ENCODE measurements at places on chromosomes 1 and 21. TPM values are rescaled to one million over a fixed set of nuclear protein-coding genes. Genes with fewer than 3 reads are reported as not detected.

Gene GPX7
- total RNA-seq, result 3.4 TPM

DNA sequence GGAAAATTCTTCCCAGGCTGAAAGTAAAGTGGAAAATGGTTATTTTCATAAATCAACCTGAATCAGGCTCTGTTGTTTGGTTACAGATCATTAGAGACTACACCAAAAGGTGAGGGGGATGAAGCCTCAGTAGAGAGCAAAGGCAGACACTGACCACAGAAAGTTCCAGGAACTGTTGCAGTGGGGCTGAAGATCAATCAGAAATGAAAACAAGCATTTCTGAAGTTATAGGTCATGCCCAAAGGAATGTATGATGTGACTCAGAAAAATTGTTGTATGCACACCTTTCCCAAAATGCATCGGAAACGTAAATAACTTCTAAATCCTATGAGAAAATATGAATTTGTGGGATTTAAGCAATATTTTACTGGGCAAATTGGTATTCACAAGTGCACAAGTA lies 63.3 kb downstream of the FYB2 start:
- no peak overlapping the region for H3K4me3 ChIP-seq
- no peaks in the 10 kb centered on the region for H3K27me3 ChIP-seq
- DNase-seq, result no peak

- no peaks in the 10 kb centered on the region for H3K36me3 ChIP-seq
- no peak overlapping the region for H3K4me3 ChIP-seq
- H3K27ac ChIP-seq, result peak overlapping the region; percentile 35
- no peaks in the 10 kb centered on the region for H3K27me3 ChIP-seq
- DNase-seq, result no peak
- peaks cover 12% of the 10 kb centered on the region for H3K4me1 ChIP-seq
Measured at GRCh38 chr1:59061876-59062275, 235.0 kb upstream of the FGGY start.

Gene PUM1
- total RNA-seq, result 35.5 TPM

Gene CYP4Z1
- total RNA-seq, result not detected

DNA sequence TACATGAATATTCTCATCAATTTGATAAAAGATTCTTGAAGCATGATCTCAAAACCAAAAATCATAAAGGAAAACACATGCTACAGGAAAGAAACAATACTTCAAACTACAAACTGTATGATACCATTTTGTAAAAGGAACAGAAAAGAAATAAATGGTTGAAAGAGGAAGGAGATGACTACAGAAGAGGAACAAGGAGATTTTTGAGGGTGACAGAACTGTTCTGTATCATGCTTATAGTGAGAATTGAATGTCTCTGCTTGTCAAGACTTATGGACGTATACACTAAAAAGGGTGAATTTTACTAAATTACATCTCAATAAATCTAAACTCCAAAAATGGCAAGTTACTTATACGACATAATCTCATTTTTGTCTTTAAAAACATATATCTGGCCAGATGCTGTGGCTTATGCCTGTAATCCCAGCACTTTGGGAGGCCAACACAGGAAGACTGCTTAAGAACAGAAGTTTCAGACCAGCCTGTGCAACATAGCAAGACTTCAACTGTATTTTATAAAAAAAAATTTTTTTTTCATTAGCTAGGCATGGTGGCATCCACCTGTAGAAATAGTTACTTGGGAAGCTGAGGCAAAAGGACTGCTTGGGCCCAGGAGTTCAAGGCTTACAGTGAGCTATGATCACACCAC lies 125.4 kb downstream of the EIF4G3 start:
- no peaks in the 10 kb centered on the region for H3K36me3 ChIP-seq
- H3K27ac ChIP-seq, result no peak overlapping the region
- DNase-seq, result no peak
- no peak overlapping the region for H3K4me3 ChIP-seq
- H3K27me3 ChIP-seq, result no peaks in the 10 kb centered on the region

Gene CD46
- total RNA-seq, result 101 TPM

DNA sequence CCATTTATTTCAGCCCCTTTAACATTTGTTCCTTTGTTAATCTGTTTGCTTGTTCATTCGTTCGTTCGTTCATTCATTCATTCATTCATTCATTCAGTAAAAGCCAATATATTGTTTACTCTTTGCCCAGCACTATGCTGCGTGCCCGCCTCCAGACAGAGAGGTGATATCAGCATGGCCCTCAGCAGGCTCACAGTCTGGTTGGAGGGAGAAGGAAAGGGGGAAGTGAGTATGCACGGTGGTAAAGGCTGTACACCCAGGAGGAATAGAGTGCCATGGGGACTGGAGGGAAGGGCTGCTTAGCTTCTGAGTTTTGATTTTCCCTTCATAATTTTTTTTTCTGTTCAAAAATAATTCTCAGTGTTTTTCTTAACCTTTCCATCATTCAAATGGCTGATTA lies 144.7 kb downstream of the NOS1AP start:
- no peak for DNase-seq
- H3K4me1 ChIP-seq, result peaks cover 17% of the 10 kb centered on the region
- H3K4me3 ChIP-seq, result no peak overlapping the region
- peak overlapping the region; percentile 43 for H3K27ac ChIP-seq
- no peaks in the 10 kb centered on the region for H3K36me3 ChIP-seq
- H3K27me3 ChIP-seq, result no peaks in the 10 kb centered on the region

DNA sequence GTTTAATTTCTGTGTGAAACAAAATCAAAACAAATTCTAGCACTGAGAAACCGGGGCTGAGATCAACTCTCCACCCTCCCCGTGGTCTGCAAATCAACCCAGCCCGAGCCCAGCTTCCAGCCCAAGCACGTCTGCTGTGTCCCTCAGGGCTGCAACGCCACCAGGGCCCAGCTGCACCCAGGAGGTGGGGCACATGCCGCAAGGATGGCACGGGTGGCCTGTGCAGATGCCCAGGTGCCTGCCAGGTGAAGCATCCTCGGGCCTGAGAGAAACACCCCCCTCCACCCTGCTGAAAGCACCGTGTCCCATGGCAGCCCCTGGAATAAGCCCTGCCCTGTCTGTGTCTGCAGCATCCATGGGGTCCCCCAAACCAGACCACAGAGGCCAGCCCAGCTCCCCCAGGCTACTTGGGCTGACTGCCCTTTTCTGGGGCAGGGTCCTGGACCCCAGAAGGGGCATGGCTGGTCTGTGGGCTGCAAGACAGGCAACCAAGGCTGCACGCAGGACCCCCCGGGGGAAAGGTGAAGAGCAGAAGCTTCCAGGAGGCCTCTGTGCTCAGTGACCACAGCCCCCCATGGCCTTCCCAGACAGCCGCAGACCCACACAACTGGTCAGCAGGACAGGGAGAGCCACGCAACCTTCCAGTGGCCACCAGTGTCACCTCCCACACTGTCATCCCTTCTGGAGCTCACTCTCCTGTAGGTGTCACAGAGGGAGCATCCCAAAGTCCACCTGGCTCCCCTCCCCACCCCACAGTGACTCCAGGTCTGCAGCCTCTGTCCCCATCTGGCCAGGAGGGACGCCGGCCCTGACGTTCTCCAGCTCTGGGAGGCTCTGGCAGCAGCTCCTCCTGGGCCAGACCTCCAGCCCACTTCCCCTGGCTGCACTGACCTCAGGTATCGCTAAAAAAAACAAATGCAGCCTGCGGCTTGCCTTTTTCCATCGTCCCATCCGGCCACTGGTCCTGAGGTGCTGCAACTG lies 7.7 kb downstream of the WNT9A start:
- peaks cover 4% of the 10 kb centered on the region for H3K4me1 ChIP-seq
- DNase-seq, result peak; percentile 11
- no peaks in the 10 kb centered on the region for H3K36me3 ChIP-seq
- H3K27ac ChIP-seq, result no peak overlapping the region
- H3K27me3 ChIP-seq, result no peaks in the 10 kb centered on the region
- no peak overlapping the region for H3K4me3 ChIP-seq

Gene NSL1
- 16.2 TPM for total RNA-seq

GRCh38 chr1:204977318-204977717 lies 65.7 kb upstream of the CNTN2 start:
- H3K27ac ChIP-seq, result no peak overlapping the region
- no peaks in the 10 kb centered on the region for H3K4me1 ChIP-seq
- DNase-seq, result peak; percentile 39

DNA sequence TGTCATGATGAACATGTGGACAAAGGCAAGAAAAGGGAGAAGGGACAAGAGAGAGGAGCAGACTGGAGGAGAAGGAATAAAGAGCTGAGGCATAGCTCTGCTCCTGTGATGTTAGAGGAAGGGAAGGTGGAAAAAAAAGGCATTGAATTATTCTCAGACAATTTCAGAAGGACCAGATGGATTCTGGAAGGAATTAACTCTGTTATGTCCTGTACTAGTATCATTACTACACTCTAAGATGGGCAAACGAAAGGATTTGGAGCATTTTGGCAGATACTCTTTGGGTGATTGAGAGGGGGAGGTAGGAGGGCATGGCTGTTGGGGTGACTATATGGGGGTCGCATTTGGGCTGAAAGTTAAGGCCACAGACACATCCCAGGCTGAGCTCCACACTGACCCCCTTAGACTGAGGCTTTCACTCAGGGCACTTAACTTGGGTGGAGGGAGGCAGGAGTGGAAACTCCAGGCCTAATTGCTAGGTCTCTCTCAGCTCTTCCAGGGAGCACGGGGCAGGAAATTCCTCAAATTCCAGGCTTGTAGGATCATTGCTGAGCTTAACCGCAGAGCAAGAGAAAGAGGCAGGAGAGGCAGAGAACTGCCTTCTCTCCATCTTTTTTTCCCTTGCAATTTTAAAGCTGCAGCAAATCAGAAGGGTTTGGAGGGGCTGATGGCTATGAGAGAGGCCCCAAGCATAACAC lies 25.9 kb downstream of the KIRREL1 start:
- DNase-seq, result no peak
- peak overlapping the region; percentile 66 for H3K27ac ChIP-seq
- H3K27me3 ChIP-seq, result no peaks in the 10 kb centered on the region
- H3K4me3 ChIP-seq, result no peak overlapping the region
- no peaks in the 10 kb centered on the region for H3K36me3 ChIP-seq
- peaks cover 9% of the 10 kb centered on the region for H3K4me1 ChIP-seq

DNA sequence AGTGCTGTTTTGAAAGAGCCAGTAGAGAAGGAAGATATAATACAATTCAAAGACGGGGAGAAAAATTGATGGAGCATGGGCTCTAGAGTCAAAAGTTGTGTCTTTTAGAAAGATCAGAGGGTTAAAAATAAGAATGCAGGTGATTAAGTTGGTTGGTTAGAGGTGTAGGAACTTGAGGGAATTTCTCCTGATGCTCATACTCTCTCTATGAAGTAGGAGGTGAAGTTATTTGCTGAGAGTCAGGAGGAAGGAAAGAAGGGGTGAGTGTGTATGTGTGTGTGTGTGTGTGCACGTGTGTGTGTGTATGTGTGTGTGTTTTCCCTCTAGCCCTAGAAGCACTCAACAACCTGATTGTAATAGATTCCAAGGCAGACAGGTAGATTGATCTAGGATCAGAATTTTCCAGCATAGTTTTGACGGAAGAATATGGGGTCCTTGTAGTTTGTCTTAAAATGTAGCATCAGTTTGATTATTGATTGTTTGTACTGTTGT lies 88.3 kb upstream of the MACF1 start:
- no peak for DNase-seq
- peaks cover 13% of the 10 kb centered on the region for H3K4me1 ChIP-seq
- peak overlapping the region; percentile 59 for H3K27ac ChIP-seq
- no peaks in the 10 kb centered on the region for H3K36me3 ChIP-seq
- no peaks in the 10 kb centered on the region for H3K27me3 ChIP-seq

Gene SYTL1
- 46.0 TPM for total RNA-seq

- H3K27me3 ChIP-seq, result no peaks in the 10 kb centered on the region
- H3K4me1 ChIP-seq, result peaks cover 25% of the 10 kb centered on the region
- no peak for DNase-seq
Measured at GRCh38 chr1:21300774-21301173, 10.5 kb upstream of the ECE1 start.

Gene AMY2B
- 759 TPM for total RNA-seq

Gene TEX38
- not detected for total RNA-seq

- no peaks in the 10 kb centered on the region for H3K27me3 ChIP-seq
- H3K4me1 ChIP-seq, result no peaks in the 10 kb centered on the region
- no peak overlapping the region for H3K27ac ChIP-seq
- H3K4me3 ChIP-seq, result no peak overlapping the region
Measured at GRCh38 chr1:193525411-193525810, 339.0 kb upstream of the B3GALT2 start.

Gene DDX20
- total RNA-seq, result 4.2 TPM

- no peaks in the 10 kb centered on the region for H3K27me3 ChIP-seq
- peak; percentile 52 for DNase-seq
- H3K4me1 ChIP-seq, result no peaks in the 10 kb centered on the region
- H3K4me3 ChIP-seq, result peak overlapping the region; percentile 85
- no peaks in the 10 kb centered on the region for H3K36me3 ChIP-seq
Measured at GRCh38 chr1:231040800-231041718, 1.0 kb upstream of the FAM89A start.

- H3K36me3 ChIP-seq, result peaks cover 46% of the 10 kb centered on the region
- H3K27ac ChIP-seq, result no peak overlapping the region
- no peak for DNase-seq
- H3K4me1 ChIP-seq, result no peaks in the 10 kb centered on the region
Measured at GRCh38 chr1:208216062-208216461, 28.1 kb downstream of the PLXNA2 start.

Gene ZFP69
- 1.6 TPM for total RNA-seq

- peak overlapping the region; percentile 70 for H3K4me3 ChIP-seq
- no peaks in the 10 kb centered on the region for H3K4me1 ChIP-seq
- peak overlapping the region; percentile 80 for H3K27ac ChIP-seq
- H3K27me3 ChIP-seq, result no peaks in the 10 kb centered on the region
- no peaks in the 10 kb centered on the region for H3K36me3 ChIP-seq
Measured at GRCh38 chr1:117059334-117059677, 820 bp upstream of the TTF2 start.

- H3K27me3 ChIP-seq, result no peaks in the 10 kb centered on the region
- no peak for DNase-seq
Measured at GRCh38 chr1:197771904-197772556, 3.2 kb downstream of the DENND1B start.

DNA sequence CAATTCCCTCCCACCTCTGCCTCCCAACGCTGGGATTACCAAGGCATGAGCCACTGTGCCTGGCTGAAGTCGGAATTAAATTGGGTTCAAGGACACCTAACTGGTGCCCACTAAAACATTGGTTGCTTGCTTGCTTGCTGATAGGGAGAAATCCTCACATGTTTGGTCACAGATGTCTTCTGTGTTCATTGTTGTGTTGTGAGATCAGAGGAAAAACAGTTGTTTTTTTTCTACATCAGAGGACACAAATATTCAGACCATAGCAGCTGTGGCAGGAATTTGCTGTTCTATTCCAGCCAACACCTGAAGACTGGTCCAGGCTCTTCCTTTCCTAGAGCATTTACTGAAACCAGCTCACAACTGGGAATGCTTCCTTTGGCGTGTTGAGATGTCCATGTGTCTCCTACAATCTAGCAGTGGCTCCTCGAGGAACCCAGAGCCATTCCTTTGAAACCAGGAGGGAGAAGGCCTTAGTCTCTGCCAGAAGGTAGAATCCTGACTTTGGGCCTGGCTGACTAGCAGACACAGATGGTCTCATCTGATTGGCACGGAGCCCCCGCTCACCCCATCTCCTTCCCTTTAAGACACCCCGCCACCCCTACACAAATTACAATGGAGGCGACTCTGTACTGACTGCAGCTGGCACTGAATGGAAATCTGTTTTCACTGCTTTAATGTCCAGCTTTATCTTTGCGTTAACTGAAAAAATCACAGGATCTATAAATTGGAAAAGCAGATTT lies 24.3 kb upstream of the TRIM17 start:
- H3K4me3 ChIP-seq, result no peak overlapping the region
- H3K4me1 ChIP-seq, result peaks cover 5% of the 10 kb centered on the region
- H3K27ac ChIP-seq, result no peak overlapping the region
- H3K27me3 ChIP-seq, result peaks cover 8% of the 10 kb centered on the region
- H3K36me3 ChIP-seq, result no peaks in the 10 kb centered on the region
- no peak for DNase-seq

All from pancreas (tissue), 10 donors.